Activated CD4-positive, alpha-beta T cell treated with anti-CD3 and anti-CD28 coated beads, Interleukin-2, amount 50 U/mL, for 1 hour (primary cell): ENCODE measurements at places on chromosomes 12 and 14.

GRCh38 chr12:116368196-116369194 lies 91.0 kb upstream of the MED13L start:
- no peak for DNase-seq

DNA sequence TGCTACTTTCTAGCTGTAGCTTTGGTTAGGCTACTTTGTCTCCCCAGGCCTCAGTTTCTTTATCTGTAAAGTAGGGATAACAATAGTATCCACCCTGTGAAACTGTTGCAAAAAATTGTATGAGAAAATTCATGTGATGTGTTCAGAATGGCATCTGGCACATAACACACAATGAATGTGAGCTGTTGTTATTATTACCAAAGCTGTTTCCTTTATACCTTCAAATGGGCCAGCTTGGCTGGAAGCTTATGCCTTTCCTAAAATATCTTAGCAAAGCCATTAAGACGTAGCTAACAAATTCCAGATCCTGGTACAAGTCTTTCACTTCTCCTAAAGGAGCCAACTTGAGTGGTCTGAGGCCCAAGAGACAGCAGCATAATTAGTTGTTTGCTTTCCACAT lies 25.2 kb upstream of the MANSC4 start:
- DNase-seq = no peak

GRCh38 chr12:116545144-116545543 lies 14.0 kb upstream of the MAP1LC3B2 start:
- DNase-seq = no peak

DNA sequence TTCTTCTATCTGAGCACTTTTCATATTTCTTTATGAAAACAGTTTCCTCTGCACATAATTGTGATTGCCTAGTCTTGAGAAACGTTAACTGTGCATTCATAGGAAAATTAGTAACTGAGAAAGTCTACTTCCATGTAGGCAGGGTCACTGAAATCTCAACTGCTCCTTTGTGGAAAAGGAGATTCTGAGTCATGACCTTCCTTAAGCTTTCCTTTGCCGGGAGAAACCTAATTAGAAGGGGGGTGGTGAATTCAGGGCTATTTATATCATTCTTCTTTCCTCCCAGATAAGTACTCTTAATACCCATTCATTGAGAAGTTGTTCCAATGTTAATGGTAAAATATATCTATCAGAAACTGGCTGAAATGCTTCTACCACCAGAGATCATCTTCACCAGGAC lies 751.0 kb upstream of the TMEM132C start:
- no peak for DNase-seq

DNA sequence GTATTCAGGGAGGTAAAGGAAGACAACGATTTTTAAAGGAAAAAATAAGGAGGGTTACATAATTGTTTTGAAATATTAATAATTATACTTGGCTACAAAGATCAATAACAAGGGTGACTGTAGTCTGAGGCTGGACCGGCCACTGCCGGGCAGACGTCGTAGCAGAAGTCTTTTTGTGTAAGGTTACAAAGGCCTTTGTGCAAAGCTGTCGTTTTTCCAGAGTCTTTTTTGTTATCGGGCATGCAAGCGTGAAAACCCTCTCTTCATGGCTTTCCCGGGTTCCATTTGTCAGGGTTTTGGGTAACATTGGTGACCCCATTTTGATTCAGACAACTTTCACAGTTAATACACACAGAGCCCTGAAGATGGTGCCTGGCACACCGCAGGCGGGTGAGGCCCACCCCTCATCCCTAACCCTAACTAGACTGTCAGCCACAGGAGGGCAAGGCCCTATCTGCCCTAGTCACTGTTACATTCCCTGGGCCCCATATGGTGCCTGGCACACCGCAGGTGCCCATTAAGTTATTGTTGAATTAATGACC lies 31.3 kb downstream of the RILPL1 start:
- no peak for DNase-seq

DNA sequence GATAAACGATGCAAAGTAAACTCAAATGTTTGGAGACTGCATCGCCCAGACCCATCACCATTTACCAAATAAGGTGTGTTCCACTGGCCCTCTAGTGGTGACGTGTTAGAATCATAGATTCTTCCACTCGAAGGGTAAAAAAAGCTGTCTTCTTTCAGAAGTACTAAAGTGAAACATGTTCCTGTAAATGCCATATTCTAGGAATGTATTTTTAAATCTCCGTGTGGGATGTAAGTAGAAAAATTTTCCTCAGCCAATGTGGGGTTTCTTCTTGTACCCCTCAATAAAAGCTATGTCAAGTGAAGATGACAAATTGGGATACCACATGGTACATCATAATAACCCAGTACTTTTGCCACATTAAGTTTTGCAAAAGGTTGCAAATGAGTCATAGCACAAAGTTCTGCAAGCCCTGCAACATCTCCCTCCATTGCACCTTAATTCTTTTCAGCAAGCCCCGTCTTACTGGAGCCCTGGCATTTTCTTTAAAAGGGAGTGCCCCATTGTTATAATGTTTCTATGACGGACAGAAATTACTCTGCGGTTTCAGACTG lies 100.8 kb downstream of the CCER1 start:
- no peak for DNase-seq
